A673 (cell line): ENCODE measurements at places on chromosomes 16 and 17.

DNA sequence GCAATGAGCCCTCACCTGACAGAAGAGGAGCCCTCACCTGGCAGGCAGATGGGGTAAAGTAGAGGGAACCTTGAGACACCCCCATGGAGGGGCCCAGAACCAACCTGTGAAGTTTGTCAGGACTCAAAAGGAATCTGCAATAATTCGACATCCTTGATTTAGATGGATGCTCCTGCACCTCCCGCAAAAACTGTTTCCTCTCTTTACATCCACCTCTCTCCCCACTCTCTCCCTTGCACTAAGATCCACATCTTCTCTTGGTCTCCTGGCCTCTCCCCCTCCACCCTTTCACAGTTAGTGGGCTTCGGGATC, 34.9 kb upstream of the RBFOX3 start:
- H3K4me1 ChIP-seq = no peaks in the 10 kb centered on the region
- no peak for DNase-seq
- H3K27ac ChIP-seq = no peak overlapping the region
- no peak overlapping the region for H3K4me3 ChIP-seq
- no peaks in the 10 kb centered on the region for H3K36me3 ChIP-seq
- peaks cover 69% of the 10 kb centered on the region for H3K27me3 ChIP-seq

GRCh38 chr17:2406903-2407790, 6.3 kb upstream of the MNT start:
- H3K27me3 ChIP-seq = no peaks in the 10 kb centered on the region
- no peak for DNase-seq
- no peaks in the 10 kb centered on the region for H3K36me3 ChIP-seq
- H3K4me3 ChIP-seq = no peak overlapping the region

GRCh38 chr16:64589836-64590235, 532.0 kb downstream of the CDH11 start:
- no peaks in the 10 kb centered on the region for H3K36me3 ChIP-seq
- no peak for DNase-seq
- no peak overlapping the region for H3K27ac ChIP-seq
- no peaks in the 10 kb centered on the region for H3K27me3 ChIP-seq
- no peaks in the 10 kb centered on the region for H3K4me1 ChIP-seq

GRCh38 chr17:41939044-41939692, 8.8 kb downstream of the ODAD4 start:
- H3K27ac ChIP-seq = no peak overlapping the region
- H3K4me1 ChIP-seq = no peaks in the 10 kb centered on the region
- no peaks in the 10 kb centered on the region for H3K27me3 ChIP-seq
- DNase-seq = no peak
- no peak overlapping the region for H3K4me3 ChIP-seq

- no peak for DNase-seq
- H3K36me3 ChIP-seq = no peaks in the 10 kb centered on the region
- no peaks in the 10 kb centered on the region for H3K4me1 ChIP-seq
- H3K4me3 ChIP-seq = no peak overlapping the region
These were observed 65.5 kb upstream of the DOC2B start for GRCh38 chr17:246851-247421.
